ENCODE measurements at places on chromosomes 12 and 14. TPM values are rescaled to one million over a fixed set of nuclear protein-coding genes. Genes with fewer than 3 reads are reported as not detected.

Gene TC2N
- 35.2 TPM for total RNA-seq

Gene CD163L1
- 0.66 TPM for total RNA-seq

Gene KLHDC1
- 20.3 TPM for total RNA-seq

Gene FAM186B
- 0.98 TPM for total RNA-seq

Gene COX8C
- total RNA-seq, result not detected

Gene SLC8A3
- not detected for total RNA-seq

Gene BCL2L14
- total RNA-seq, result not detected

Gene CCDC177
- total RNA-seq, result not detected

Gene JPH4
- total RNA-seq, result 1.7 TPM

Gene MDGA2
- total RNA-seq, result not detected

GRCh38 chr14:50826681-50827080, 4.3 kb downstream of the NIN start:
- no peak for DNase-seq

DNA sequence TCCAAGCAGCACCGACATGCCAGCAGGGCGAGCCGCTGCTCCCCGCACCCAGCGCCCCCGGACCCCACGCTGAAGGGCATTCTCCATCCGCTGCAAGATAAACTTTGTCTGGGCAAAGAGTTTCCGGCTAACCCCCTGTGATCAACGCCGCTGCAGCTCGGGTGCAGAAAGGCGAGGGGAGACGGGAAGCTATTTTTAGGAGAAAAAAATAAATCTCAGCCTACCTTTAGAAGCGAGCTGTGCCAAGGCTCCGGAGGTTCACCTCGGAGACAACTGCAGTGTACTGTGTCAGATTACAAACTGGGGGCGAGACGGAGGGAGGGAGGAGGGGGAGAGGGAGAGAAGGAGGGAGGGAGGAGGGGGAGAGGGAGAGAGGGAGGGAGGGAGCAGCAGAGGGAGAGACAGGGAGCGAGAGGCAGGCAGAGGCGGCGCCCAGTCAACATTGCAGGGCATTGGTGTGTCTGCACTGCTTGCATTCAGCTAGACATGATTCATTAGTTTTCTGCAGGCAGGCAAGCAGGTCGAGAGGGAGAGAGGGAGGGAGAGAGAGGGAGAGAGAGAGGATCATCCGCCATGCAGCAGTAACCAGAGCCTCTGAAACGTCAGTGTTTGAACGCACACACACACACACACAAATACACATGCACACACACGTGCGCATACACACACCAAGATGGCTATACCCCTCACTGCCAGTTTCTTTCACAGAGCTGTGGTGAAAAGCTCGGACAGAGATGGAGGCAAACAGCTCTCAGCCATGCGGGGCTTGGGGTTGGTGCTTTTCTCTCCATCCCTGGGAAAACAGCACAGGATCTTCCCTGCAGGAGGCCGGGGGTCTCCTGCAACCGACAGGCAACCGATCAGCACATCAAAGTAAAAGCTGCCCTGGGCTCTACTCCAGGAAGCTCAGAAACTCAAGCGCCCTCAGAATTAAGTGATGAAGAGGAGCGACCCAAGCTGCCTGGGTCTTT, at the start of gene RIMBP2:
TSS of gene RIMBP2 (minus strand) at position 302 of the 971 bp plus-strand sequence. CDS start 237,286 bp downstream, outside the sequence.
- DNase-seq, result no peak

DNA sequence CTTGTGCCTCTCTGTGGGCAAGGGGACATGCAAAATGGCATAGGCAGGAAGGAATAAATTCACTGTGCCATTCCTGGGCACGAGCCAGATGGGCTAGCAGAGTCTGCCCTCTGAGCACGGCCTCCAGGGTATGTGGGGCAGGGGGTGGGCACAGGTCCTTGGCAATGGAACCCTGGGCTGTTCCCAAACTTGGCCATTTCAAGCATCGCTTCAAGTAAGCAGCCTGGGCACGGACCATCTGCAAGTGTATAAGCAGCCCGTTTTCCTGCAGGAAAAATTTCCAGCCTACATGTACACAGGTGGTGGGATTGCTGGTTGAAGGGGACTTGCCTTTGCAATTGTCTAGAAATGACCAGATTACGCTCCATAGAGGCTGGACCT, 40.3 kb downstream of the CCDC85C start:
- DNase-seq, result no peak

DNA sequence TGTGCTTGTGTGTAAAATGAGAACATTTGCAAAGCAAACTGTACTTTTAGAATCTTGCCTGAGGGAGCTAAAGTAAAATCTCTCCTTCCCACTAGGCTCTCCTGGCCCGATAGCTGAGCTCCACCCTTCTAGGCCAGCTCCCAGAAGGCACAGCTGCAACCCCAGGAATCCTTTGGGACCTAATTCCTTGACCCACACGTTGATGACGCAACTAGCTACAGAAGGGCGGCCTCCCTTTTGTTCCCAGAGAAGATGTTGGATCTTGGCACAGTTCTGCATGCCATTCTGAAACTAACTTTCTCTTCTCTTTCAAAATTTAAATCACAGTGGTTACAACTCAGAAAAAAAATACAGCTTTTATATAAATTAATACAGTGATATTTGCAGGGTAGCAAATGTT, 268.1 kb downstream of the EGLN3 start:
- peak; percentile 61 for DNase-seq

- no peak for DNase-seq
These were observed at the start of gene GPR65 for GRCh38 chr14:88005050-88005481. Gene GPR65 (plus strand): TSS chr14:88005135. CDS start chr14:88010848, 5,713 bp downstream.

- DNase-seq, result no peak
These were observed 4.1 kb upstream of the KRT84 start for GRCh38 chr12:52389313-52390207.

DNA sequence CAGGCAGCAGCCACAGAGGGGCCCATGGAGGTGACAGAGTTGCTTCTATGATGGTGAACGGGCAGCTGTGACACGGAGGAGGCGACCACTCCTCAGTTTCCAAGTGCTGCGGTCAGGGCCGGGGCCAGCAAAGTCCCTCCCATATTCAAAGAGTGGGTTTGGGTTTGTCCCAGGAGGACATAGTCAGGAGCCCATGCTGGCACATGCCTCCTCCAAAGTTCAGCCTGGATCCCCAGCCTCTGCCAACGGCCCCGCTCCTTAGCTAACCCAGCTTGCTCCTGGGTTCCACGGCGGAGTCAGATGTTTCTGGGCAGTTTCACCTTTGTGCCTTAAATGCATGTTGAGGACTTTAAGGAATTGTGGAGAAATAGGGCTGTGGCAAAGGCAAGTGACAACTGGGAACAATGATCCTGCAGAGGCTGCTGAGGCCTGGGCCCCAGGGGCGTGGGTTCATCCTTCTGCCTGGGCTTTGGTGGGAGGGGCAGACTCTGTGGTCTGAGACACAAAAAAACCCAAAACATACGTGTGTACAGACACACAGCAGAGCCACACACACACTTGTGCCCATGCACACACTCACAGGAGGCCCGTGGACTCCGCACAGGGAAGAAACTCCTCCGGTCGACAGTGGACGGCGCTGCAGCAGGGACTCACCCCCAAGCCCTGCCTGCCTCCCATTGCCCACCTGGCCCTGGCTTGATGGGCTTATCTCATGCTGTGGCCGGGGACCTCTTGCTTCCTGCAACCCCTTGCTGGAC, 399.4 kb downstream of the TMEM121 start:
- DNase-seq, result no peak

DNA sequence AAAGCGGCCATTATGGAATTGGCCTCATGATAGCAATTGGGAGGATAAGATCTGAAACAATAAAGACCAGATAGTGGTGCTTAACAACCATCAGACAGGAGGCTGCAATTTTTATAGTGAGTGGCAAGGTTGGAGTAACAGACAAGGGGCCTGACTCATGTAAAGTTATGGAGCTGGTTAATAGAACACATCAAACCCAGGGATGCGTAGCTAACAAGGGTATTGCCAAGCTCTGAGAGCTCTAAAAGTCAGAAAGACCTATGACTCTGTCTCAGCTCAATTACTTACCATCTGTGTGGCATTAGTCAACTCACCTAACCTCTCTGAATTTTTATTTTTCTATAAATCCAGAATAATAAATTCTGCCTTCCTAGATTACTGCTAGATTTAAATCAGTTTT, 1731.5 kb upstream of the FLRT2 start:
- DNase-seq, result no peak

DNA sequence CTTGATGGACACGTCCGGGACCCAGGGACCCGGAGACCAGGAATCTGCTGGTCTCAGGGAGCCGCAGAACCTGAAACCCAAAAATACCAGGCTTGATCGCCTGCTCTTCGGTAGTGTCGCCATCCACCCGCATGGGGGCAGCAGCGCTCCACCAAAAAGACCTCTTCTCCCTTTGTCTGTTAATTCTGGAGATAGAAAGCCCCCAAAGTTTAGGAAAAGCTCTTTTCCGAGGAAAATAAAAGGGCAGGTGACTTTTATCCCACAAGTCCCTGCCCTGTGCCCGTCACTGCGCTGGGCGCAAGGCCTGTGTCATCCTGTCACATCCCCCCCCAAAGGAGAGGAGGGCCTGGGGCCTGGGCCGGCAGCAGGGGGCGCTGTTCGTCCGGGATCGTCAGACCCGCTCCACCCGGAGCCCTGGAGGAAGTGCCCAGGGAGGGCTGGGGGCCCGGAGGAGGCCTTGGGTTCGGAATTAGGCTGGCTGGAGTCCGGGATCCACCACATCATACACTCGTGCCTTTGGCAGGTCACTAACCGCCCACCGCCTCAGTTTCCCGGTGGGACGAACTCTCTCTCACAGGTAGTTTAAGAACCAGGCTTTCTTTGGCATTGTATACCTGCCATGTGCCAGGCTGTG, 31.9 kb downstream of the DAD1 start:
- peak; percentile 79 for DNase-seq

GRCh38 chr14:32940711-32941667, 2.3 kb downstream of the NPAS3 start:
- DNase-seq, result no peak

DNA sequence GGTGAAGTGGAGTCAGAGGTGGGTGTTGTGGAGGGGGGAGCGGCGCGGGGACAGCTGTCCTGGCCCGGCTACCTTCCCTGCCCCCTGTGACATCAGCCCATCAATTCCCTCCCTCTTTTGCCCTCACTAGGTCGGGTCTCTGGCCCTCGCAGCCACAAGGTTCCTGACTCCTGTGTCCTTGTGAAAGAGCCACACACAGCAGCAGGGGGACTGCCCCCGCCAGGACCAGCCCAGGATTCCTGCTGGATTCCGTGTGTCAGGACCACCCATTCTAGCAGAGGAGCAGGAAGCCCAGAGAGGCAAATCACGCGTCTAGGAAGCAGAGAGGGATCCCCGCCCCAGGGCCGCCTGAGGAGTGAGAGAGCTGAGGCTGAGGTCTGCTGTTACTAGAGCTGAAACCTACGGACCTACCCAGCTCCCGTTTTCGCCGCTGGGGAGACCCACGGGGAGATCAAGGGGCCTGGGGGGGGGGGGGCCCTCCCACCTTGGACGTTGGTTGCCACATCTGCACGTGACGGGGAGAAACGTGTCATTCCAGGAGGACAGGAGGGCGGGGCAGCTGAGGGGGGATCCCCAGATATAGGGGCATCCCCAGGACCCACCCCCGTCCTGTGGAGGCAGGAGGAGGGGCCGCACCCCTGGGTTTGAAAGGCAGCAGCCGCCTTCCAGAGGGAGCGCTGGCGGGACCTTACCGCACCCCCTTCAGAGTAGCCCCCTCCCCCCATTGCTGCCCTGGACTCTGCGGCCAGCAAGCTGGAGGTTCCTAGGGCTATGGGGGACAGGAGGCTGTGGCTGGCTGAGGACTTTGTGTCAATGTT, 12.5 kb upstream of the INF2 start:
- no peak for DNase-seq

- no peak for DNase-seq
These were observed 20.1 kb downstream of the AHSA1 start for GRCh38 chr14:77478029-77478428.

GRCh38 chr12:25433581-25434325, 119.3 kb downstream of the LMNTD1 start:
- no peak for DNase-seq

DNA sequence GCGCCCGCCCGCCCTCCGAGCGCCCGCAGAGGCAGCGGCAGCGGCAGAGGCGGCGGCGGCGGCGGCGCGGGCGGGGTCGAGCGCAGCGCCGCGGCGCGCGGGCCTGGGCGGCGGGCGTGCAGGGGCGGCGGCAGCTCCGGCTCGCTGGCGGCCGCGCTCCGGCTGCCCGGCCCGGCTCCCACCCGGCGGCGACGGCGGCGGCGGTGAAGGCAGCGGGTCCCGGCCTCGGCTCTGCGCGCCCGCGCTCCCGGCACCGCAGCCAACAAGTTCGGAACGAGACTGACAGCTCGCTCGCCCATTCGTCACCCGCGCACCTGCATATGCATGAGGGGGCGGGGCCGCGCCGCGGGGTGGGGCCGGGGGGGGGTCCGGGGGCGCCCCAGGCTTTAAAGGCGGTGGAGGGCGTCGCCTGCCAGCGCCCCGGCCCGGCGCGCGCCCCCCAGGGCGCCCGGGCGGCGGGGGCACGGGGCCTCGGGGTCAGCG, at the start of gene JAG2:
TSS of gene JAG2 (minus strand) at position 281 of the 483 bp plus-strand sequence. CDS start 356 bp downstream, outside the sequence.
- no peak for DNase-seq

Data from tibial nerve (tissue), 4 donors.